ENCODE measurements at places on chromosomes 5 and 9.
A peak's percentile ranks its signal among the peaks of the same experiment; 100 is the strongest.

GRCh38 chr9:33227008-33227398 is 13.0 kb upstream of the SPINK4 start:
- no peak for DNase-seq

DNA sequence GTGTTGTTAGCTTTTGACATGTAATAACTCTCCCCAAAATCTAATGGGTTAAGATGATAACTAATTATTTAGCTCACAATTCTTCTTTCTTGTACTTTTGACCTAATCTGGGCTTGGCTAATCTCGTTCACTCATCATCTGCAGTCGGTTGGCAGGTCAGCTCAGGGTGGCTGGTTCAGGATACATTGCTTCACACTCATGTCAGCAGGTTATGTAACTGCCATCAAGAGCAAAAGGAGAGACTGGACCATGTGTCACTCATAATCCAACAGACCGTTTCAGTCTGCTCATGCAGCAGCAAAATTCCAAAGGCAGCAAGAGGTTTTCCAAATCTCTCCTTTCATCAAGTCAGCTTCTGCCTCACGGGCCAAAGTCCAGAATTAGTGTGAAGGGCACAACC is 998.4 kb upstream of the CTNND2 start:
- no peak for DNase-seq

- no peak for DNase-seq
Observed at GRCh38 chr9:78547831-78548230, 250.9 kb downstream of the PSAT1 start.

- DNase-seq = no peak
Observed at GRCh38 chr5:159732220-159732619, 184.1 kb upstream of the ADRA1B start.

- no peak for DNase-seq
Observed at GRCh38 chr5:132058646-132059042, 1.8 kb upstream of the IL3 start.

GRCh38 chr5:115875447-115875846 is 33.7 kb downstream of the AP3S1 start:
- DNase-seq = no peak

- DNase-seq = no peak
Observed at GRCh38 chr5:1512541-1513291, 11.0 kb downstream of the LPCAT1 start.

DNA sequence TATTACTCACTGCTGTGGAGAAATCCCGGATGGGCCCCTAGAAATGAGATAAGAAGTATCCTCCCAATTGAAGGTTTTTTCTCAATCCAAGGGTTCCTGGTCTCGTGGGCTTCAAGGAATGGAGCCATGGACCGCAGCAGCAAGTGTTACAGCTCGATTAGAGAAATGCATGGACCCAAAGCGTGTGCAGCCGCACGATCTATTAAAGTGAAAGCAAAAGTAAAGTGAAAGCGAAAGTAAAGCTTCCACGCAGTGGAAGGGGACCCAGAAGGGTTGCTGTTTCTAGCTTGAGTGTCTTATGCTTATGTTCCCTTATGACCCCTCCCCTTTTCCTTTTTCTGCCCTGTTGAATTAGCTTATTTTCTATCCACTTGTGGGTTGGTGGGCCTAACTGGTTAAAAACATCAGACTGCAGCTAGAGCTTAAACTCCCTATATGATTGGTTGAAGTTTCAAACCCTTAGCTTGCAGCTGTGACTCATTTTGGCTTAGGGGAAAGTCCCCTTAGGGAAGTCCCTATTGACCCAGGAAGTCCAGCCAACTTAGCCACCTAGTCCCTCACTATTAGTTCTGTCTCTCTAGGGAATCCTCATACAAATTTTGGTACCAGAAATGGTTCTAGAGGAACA is 1111.8 kb downstream of the TAF11L14 start:
- DNase-seq = peak; percentile 21

- DNase-seq = no peak
Observed at GRCh38 chr5:14286007-14286406, 142.9 kb downstream of the TRIO start.

GRCh38 chr5:72747826-72748225 is 68.6 kb upstream of the TNPO1 start:
- no peak for DNase-seq

GRCh38 chr9:104927912-104928740 is at the start of gene ABCA1:
Gene ABCA1, minus strand, starts transcription at chr9:104928155. Its CDS starts 24,476 bp downstream, at chr9:104903679.
- peak; percentile 31 for DNase-seq

DNA sequence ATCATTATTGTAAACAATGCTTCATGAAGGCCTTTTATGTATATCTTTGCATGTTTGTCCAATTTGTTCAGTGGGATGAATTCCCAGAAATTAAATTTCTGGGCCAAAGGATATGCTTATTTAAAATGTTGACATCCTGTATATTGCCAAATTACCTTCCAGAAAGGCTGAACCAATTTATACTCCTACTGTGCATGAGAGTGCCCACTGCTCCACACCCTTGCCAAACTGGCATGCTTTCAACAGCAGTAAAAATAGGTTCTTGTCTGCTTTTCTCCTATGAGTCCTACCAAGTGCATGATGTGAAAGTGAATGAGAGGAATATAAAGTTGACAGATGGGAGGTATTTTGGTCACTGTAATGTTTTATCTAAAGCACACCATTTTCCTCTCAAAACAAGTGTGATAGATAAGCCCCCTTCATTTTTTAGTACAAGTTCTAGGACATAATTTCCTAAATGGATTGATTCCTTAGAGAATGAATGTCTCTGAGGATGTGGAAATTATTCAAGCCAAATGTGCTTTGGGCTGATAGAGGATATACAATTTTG is 70.5 kb upstream of the ERBIN start:
- no peak for DNase-seq

GRCh38 chr5:138655530-138656190 is 80.5 kb upstream of the HSPA9 start:
- DNase-seq = no peak

DNA sequence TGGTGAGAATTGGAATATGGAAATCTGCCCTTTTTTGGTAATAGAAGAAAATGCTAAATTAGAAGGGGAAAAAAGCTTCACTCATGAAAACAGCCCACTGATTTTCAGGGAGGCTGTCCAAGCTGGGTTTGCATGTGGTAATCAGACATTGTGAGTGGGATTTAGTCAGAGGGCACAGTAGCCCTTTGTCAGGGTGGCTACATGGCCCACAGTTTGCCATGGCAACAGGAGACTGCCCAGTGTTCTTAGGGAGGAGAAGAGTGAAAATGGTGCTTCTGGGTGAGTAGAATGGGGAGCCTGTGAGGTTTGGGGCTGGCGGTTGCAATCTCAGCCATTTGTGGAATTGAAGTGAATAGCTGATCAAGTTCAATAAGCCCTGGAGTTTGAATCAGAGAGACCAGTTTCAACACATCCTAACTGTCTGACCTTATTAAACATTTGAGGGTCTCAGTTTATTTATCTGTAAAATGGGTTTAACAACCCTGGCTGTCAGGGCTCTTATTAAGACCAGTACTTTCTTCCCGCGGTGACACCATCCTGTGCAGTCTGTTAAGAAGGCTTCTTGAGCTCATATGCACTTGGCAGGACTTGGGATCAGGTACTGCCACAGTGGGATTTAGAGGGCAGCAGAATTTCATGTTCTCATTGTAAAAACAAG is 107.6 kb upstream of the TNC start:
- DNase-seq = no peak

- DNase-seq = no peak
Observed at GRCh38 chr5:111229221-111229835, 5.1 kb downstream of the CAMK4 start.

DNA sequence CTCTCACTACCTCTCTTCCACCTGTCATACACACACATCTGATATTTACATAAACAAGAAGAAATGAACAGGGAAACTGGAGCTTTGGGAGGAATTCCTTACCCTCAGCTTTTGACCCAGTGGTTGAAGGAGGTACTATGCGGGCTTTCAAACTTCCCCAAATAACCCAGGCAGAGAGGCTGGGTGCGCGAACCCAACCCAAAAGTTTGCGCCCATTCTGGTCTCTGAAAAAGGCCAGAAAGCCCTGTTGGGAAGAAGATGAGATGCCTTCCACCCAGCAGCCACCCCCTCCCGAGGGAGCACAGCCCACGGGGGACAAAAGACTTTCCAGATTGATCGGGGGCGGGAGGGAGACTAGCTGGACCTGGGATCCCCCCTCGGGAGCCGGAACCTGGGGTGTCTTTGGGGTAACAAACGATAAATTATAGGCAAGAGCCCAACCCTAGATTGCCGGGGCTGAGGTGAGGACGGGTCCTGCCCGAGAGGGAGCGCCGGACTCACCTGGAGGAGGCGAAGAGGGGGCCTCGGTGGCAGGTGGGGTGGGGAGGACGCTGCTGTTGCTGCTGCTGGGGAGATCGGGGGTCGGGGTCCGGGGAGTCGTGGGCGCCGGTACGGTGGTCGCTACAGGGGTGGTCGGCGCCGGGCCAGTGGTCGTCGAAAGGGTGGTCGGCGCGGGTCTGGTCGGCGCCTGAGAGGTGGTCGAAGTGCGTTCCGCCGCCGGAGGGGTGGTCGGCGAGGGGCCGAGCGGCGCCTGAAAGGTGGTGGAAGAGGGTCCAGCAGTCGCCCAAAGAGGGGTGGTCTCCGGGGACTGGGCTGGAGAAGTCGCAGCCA is 798 bp downstream of the MEGF9 start:
- peak; percentile 5 for DNase-seq

- no peak for DNase-seq
Observed at GRCh38 chr5:161895514-161895913, 47.6 kb downstream of the GABRA1 start.

DNA sequence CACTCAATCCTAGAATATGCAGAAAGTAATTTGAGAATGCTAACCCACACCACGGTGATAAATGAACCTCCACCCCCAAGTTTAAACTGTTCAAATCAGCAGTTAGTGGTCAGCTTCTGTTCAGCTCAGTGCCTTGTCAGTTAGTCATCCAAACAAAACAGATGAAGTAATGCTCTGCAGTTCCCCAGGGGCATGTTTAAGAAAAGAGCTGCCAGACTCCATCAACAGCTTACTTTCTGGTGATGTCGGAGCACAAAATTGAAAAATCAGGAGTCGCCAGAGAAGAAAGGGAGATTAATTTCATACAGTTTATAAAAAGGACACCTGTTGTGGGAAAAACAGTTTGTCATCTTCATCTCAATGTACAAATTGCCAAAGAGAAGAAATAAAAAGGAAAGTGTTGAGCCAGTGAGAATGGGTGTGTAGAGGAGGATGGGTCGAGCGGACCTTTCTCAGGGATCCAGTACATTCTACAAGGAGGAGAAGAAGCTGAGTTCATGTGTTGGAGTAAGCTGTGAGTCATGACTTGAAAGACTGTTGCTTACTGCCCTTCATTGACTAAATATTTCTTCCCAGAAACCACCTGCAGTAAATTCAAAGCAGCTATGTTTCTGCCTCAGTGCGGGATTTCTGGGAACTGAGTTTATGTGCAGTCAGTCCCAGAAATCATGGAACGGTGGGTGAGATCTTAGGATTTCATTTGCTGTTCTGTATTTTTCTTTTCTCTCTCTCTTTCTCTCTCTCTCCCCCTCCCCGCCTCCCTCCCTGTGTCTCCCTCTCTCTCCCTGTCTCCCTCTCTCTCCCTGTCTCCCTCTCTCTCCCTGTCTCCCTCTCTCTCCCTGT is 13.7 kb downstream of the TRIO start:
- DNase-seq = no peak

- no peak for DNase-seq
Observed at GRCh38 chr9:89592213-89592815, 12.5 kb upstream of the GADD45G start.

- DNase-seq = no peak
Observed at GRCh38 chr9:10274175-10274574, 338.6 kb downstream of the PTPRD start.

- no peak for DNase-seq
Observed at GRCh38 chr5:2832394-2832793, 80.9 kb upstream of the IRX2 start.

- no peak for DNase-seq
Observed at GRCh38 chr5:77843570-77844372, 67.6 kb upstream of the TBCA start.

DNA sequence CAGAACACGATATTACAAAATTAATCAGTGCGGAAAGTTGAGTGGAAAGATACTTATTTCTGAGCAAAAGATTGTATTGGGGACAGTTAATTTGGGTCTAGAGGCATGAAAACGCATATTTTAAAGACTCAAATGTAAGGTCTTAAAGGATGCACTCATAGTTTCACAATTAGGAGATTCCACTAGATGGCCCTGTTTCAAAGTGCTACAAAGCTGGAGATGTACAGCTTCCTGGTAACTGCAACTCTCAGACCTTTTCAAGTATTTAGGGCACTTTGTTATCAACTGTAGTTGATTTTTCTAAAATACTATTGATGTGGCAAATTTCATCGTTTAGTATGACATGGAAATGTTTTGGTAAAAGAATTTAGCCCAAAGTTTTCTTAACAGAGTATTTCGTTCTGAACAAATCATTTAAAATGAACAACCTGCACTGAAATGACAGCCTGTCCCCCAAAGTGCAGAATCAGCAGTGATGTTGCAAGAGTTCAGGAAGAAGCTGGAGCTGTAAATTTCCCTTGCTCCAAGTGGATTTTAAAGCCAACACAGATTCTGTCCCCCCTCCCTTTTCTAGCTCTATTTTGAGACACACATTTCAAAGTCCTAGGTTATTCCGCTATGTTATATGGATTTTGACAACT is 16.2 kb upstream of the NDUFB6 start:
- DNase-seq = no peak

GRCh38 chr9:35757226-35757891 is 3.3 kb upstream of the MSMP start:
- DNase-seq = no peak

DNA sequence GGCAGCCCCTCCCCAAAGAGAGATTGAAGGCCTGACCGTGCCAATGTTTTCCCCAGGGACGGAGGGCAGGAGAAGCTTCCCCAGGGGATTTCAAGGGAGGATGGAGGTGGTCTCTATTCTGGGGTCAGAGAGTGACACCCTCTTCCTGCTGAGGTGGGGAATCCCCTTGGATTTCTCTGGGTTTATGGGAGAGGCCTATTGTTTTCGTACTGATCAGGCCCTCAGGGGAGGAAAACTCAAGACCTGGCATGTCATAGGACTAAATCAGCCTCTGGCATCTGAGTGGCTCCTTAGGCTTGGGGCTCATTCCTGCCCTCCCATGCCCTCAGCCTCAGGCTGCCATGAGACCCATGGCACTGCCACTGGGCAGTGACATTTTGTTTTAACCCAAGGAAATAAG is 44.6 kb downstream of the IRF1 start:
- DNase-seq = no peak

- DNase-seq = no peak
Observed at GRCh38 chr5:178265746-178266145, 33.1 kb upstream of the PHYKPL start.

DNA sequence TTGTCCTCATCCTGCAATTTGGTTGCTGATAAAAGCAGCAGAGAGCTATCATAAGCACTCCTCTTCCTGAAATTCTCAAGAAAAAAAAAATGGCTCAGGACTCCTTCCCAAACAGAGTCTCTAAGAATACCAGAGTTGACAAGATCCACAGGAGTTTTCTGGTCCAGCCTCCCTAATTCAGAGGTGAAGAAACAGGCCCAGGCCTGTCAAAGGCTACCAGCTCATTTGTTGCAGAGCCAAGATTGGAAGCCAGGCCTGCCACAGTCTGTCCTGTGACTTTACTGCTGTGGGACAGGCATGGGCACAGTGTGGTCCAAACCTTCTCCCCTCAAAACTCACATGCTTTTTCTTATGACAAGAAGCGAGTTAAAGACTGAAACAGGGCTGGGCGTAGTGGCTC is 41.5 kb downstream of the NIPSNAP3B start:
- no peak for DNase-seq

GRCh38 chr5:11182441-11183080 is 421.5 kb upstream of the DAP start:
- no peak for DNase-seq

Data from stimulated activated CD8-positive, alpha-beta memory T cell treated with anti-CD3 and anti-CD28 coated beads, Interleukin-7, amount 100 ng/mL, for 4 hours (primary cell).